ENCODE measurements at places on chromosomes 2 and 18.

GRCh38 chr2:215841175-215841816 is 172.1 kb downstream of the MREG start:
- DNase-seq, result no peak

DNA sequence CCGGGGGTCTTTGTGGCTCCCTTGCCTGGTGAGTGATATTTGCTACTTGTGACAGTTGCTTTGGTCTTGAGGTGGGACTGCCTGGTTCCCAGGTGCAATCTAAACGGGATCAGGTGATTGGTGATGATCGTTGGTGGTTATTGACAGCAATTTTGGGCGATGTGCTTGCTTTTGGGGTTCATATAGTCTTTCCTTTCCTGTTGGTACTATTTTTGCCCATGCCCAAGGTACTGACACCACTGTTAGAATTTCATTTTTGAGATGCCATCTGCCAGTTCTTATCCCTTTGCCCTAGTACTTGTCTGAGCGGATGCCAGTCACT is 573 bp downstream of the WDR7 start:
- no peak for DNase-seq

- DNase-seq, result no peak
These were observed 151.0 kb downstream of the TRIB2 start for GRCh38 chr2:12867631-12868287.

DNA sequence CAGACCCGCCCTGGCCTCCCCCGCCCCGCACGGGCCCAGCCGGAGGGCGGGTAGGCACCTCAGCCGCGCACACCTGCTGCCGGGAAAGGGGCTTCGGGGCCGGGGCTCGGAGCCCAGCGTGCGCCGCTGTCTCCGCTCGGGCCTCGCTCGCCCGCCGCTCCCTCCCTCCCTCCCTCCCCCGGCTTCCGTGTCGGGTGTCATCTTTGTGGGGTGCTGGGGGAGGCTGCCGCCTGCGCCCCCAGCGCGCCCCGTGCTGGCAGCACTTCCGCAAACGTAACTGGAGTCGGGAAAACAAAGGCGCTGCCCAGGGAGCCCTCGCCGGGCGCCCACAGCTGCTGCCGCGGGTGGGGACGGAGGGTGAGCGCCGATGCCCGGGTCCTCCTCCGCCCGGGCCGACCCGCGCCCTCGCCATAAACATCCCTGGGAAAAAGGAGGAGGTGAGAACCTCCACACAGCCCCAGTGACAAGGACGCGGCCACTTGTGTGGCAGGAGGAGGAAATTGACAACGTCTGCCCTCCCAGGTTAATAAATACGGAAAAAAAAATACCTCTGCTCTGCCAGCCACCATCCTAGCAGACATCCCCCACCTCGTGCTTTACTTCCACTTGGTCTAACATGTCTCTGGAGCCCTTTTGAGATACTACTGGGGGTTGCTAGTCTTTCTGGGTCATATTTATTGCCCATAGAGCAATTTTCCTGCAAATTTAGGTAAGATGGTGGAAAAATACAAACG is 550 bp downstream of the MFSD6 start:
- peak; percentile 56 for DNase-seq

GRCh38 chr18:78679031-78679430 is 300.6 kb upstream of the SALL3 start:
- DNase-seq, result peak; percentile 14

DNA sequence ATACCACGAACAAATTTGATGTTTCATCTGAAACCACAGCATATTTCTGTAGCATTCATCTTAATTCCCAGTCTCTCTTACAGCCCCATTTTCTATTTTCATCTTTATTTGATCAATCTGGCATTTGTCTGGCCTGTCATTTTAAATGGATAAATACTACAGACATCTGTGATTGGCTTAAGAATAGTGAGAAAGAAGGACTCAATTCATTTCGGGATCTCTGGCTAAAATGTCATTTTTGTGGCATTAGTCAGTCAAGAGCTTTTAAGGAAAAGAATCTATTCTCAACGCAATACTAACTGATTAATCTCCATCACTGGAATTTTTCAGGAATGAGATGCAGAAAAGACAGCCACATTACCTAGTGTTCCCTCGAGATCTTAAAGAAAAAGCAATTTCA is 585.9 kb downstream of the IRS1 start:
- no peak for DNase-seq
